NCI-H446 treated with DMSO at 0.1 percent for 48 hours (cell line): ENCODE measurements at places on chromosomes 11 and 22.

DNA sequence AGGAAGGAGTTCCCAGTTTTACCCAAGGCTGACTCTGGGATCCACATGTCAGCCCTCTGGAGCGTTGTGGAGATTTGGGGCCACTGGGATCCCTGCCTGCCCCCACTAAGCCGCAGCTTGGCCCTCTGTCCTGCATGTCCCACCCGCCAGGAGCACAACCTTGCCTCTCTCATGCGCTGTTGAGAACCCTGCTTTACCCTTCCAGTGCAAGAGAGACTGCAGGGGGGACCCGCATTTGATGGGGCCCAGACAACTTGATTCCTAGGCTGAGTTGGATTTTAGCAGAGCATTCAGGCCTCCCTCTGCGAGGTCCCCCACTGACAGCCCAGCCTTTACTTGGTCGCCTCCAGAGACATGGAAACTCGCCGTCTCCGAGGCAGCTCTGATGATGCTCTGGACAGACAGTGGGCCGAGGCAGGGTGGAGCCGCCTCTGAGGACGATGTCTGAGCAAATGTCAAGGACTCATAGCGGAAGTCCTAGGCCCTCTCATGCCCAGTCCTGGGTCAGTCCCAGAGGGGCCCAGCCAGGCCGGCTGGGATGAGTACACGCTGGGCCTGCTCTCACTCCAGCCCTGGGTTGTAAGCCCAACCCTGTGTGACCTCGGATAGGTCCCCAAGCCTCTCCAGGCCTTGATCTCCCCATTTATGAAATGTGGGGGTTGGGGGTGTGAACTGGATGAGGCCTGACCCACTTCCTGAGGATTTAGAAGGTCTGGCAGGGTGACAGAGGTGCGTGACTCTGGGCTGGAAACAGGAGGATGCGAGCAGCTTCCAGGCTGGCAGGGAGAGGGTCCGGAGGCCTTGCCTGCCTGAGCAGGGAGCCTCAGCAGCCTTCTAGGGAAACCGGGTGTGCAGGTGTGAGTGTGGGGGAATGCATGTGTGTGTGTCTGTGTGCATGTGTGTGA, 630 bp downstream of the CD5 start:
- no peak for DNase-seq

DNA sequence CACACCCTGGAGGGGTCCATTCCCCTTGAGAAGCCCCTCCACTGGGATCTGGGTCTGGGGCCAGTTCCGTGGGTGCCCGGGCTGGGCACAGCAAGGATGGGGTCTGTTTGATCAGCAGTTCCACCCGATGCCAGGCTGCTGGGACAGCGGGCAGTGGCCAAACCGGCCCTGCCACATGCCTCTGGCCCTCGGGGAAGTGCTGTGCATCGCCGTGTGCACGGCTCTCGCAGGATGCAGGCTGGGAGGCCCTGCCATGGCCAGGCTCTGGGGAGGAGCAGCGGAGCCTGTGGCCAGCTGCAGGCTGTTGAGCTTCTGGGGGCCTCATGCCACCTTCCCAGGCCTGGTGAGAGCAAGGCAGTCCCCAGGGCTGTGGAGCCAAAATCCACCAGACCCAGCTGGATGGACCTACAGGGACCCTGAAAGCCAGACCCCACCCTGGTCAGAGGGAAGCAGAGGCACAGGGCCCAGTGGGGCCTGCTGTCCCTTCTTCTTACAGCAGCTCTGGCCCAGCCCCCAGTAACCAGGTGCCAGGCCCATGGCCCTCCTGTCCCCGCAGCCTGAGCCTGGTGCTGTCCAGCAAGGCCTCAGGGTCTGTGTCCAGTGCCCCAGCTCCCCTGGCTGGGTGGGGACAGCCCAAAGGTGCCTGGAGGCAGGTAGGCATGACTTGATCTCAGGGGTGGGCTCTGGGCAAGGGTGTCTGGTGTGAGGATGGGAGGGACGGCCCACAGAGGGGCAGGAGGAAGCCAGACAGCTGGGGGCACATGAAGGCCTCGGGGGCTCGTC, 57.3 kb downstream of the WNT7B start:
- DNase-seq, result no peak

- peak; percentile 22 for DNase-seq
These were observed 40.4 kb upstream of the AKIP1 start for GRCh38 chr11:8870411-8871170.

DNA sequence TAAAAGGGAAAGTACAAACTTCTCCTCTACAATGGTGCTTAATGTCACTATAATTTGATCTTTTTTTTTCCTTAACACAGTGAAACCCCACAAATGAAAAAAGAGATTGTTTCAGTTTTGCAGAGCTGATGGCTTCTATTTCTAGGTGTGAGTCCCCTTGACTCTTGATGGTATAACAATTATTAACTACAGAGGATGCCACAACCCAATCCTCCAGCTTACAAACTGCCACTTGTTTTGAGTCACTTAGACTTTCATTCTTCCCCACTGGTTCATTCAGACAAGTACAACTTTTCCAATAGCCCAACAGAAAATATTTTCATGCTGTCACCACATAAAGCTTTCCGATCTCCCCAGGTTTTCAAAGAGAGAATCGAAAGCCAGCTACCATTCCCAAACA, 812.2 kb downstream of the LRRC4C start:
- DNase-seq, result no peak

DNA sequence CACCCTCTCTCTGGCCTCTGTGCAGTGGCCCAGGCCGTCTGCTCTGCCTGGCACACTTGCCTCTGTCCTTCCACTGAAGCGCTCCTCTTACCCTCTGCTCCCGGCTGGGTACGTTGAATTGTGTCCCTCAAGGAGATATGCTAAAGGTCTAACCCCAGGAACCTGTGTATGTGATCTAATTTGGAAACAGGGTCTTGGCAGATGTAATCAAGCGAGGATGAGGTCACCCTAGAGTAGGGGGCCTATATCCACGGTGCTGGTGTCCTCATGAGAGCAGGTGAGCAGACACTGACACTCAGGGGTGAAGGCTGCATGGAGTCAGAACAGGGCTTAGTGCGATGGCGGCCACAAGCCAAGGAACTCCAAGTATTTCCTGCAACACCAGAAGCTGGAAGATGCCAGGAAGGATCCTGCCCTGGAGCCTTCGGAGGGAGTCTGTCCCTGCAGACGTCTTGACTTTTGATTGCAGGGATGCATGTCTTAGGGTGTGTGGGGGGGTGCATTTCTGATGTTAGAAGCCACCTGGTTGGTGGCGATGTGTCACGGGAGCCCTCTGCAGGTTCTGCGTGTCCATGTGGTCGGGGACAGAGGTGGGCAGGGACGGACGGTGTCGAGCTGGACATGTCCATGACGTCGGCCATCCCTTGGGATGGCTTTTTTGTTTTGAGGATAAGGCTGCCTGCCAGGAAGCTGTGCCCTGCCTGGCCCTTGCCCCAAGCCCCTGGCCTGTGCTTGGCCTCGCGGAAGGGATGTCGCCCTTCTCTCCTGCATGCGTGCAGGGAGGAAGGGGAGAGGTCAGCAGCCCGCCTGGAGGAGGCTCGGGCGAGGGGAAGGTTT, 68.6 kb downstream of the LRP5 start:
- no peak for DNase-seq

DNA sequence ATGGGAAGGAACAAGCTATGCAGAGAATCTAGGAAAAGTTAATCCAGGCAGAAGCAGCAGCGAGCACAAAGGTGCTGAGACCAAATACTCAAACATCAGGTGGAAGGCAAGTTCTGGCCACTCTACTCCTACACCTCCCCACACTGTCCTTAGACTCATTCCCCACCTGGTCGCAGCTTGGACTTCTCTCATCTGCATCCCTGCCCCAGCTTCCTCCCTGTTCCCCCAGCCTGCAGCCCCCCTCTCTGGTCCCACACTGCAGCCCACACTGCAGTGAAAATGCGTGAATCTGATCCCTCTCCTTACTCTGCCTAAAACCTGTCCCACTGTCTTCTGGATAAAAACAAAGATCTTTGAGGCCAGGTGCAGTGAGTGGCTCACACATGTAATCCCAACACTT, 9.1 kb downstream of the TPBGL start:
- no peak for DNase-seq

- DNase-seq, result no peak
These were observed 37.1 kb upstream of the ANO1 start for GRCh38 chr11:70040869-70041501.

DNA sequence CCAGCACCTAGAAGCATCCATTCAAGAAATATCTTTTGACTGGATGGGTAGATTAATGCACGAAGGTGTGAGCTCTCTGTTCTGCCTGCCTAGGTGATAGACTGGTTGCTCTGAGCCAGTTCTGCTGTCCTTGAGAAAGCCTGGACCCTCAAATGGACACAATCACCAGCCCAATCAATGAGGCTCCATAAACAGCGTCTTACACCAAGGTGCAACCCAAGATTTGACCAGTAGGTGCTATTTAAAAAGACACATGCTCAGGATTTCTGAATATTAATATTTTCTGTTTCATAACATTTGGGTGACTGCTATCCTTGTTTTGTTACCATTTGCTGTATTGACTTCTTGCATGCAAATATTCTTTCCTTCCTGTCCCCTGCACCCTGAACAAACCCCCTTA, 39.0 kb downstream of the PAMR1 start:
- DNase-seq, result no peak

DNA sequence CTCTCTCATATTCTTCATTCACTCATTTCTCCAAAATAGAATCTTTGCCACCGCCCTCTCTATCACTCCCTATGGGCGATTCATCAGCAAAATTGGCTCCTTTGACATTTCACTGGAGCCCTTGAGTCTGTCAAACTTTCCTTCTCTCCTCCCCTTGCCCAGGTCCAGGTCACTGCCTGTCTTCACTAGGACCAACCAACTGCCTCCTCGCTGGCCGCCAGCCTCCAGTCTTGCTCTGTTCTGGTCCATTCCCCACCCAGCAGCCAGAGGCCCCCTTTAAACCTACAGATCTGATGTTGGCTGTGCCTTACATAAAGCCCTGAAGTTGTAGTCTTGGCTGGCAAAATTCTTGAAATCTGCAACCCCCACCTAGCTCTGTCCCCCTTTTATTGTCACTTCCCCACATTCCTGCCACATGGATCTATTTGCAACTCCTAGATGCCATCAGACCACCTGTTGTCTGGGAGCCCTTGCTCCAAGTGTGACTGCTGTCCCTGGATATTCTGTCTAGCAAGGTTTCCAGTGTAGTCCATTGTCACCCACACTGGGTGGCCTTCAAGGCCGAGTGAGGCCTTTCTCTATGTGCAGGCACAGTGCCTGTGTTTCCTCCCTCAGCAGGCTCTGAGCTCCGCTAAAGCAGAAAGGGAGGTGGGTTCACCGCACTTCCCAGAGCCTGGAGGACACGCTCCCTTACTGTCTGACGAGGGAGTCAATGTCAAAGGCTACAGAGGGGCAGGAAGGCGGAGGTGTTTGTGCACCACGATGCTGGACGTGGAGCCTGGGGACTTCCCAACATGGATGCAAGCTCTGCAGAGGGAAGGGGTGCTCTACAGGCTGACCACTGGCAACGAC, 25.5 kb downstream of the MYEOV start:
- no peak for DNase-seq

DNA sequence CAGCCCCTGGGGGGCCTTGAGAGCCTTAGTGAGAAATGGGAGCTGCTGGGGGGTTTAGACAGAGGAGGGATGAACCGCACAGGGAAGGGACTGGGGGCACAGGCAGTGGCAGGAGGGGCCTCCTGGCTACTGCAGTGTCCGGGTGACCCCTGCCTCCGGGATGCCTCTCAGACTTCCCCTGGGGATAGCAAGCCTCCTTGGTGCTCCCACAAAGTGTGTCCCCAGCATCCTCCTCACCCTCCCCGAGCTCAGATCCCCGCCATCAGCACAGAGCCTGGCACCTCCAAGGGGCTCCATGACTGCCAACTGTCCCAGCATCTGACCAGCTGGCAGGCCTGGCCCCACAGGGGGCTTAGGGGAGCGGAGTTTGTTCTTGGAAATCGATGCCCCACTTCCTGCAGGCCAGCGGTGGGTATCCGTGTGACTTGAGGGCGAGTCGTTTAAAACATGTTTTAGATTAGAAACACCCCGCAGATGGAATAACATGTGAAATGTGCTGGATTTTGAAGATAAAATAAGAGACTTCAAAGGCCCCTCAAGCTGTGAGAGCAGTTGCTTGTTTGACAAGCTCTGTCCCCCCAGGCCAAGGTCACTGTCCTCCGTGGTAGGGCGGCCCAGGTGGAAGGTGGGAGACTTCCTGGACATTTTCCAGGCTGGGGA, 13.5 kb upstream of the FLRT1 start:
- no peak for DNase-seq

DNA sequence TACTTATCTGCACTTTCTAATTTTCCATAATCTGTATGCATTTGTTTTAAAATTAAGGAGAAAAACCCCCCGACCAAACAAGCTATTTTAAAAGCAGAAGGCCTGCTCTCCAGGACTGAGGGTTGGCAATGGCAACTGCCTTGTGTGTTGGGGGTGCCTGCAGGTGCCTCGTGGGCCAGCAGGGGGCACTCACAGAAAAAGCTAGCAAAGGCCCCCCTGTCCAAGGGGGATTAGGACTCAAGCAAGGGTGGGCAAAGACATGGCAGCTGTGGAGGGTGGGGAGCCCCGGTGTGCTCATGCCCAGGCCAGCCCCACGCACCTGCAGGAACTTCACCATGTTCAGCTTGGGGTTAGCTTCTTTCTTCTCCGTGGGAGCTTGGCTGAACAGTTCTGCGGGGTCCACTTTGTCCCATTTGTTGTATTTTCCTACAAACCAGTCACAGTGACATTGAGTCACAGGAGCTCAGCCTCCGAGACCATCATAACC, 10.3 kb downstream of the TOP3B start:
- DNase-seq, result no peak

- no peak for DNase-seq
These were observed 114.8 kb downstream of the SNX19 start for GRCh38 chr11:130801333-130802122.

DNA sequence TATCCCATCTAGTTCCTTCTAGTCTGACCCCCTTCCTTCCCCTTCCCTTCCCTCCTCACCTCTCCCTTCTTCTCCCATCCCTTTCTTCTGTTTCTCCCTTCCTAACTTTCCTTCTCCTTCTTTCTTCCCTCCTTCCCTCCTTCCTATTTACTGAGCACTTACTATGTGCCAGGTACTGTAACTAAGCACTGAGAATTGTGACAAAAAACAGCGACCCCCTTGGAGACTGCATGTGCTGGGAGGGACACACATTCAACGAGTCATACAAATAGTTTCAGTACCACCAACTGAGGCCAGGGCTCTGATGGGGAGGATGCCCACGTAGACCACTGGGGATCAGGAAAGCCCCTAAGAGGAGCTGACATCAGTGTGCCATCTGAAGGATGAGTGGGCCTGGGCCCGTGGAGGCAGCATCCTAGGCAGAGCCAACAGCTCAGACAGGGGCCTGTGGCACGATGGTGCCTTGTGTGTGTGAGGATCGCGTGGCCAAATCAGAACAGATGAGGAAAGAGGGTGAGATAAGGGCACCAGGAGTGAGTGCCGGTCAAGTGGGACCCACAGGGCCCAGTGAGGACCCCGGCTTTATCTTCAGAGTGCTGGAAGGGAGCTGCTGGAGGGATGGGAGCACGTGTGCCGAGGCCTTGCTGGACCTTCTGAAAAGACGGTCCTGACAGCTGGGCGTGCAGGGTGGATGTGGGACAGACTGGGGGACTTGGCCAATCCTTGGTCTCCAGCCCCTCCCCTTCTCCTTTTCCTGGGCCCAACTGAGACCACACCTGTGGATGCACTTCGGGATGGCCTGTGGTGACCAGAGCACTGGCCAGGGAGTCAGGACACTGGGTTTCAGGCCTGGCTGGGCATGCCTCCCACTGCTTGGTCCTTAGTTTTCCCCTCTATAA, 38.4 kb upstream of the CRYBB3 start:
- no peak for DNase-seq
